Stimulated activated CD4-positive, alpha-beta T cell treated with anti-CD3 and anti-CD28 coated beads, Interleukin-15, amount 100 ng/mL, for 48 hours (primary cell): ENCODE measurements at places on chromosomes 3 and 15.
A peak's percentile ranks its signal among the peaks of the same experiment; 100 is the strongest.

GRCh38 chr3:19738846-19739245, 195.2 kb downstream of the EFHB start:
- no peak for DNase-seq

DNA sequence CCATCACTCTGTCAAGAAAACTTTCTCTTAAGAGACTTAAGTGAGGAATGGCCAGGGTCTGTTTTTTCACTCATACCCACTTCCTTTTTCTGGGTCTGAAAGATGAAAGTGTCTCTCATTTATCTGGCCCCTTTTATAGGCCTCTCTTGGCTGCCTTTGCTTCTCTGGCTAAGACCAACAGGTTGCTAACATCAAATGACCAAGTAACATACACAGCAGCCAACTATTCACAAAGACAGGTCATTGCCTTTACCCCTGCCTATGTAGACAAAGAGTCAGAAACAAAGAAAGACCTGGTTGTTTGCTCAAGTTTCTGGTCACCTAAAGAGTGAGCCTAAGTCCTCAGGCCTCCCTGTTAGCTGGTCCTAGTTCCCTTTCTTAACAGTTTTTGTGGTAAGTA, 24.0 kb upstream of the CSTA start:
- no peak for DNase-seq

DNA sequence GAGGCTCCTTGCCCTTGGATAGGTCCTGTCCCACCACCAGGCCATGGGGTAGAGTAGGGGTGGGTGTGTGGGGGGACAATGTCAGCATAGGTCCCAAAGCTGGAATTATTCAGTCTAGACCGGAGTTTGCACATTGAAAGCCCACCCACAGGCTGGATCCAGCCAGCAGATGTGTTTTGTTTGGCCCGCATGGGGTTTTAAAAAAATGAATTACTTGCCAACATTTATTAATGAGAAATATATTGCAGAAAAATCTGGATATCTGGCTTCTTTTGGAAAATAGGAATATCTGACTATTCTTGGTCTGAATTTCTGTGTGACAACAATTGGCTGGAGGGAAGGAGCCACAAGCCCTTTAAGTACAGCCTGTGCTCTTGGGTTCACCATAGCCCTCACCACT, 17.3 kb upstream of the LRIG1 start:
- DNase-seq = no peak

DNA sequence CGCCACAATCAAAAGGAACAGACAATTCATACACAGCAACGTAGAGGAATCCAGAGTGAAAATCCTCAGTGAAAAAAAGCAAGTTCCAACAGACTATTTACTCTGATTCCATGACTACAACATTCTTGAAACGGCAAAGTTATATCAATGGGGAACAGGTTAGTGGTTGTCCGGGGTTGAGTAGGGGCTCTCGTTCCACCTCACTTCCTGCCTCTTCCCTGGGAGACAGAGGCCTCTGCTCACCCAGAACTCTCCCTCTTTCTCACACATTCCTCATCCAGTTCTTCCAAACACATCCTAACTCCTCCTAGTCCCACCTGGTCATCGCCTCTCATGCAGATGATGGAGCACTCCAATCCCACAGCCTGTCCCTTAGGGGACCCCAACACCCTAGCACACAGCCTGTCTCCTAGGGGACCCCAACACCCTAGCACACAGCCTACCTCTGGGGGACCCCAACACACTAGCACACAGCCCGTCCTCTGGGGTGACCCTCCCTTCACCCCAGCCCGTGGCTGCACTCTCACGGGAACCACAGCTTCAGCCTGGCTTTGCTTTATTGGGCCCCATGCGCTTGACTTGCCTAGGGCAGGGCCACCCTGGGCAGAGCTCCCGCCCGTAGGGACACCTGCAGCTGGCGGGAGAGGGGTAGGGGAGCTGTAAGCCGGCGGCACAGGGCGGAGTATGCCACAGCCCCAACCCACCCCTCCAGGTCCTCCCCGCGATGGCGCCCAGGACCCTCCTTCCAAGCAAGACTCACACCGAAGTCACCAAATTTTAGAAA, 5.2 kb downstream of the OCA2 start:
- DNase-seq = no peak

DNA sequence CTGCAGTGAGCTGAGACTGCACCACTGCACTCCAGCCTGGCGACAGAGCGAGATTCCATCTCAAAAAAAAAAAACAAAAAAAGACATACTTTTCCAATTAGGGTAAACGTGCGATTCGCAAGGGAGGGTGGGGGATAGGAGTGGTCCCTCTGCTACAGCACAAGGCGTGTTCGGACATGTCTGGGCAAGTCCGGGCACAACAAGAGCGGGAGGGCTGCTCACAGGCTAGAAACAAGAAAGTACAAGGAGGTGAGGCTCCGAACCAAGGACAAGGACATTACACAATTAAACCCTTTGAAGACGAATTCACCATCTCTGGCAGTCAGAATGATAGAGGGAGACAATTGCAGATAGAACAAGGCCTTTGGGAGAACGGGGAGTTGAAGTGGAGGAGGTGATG, 32.2 kb upstream of the BCL2A1 start:
- DNase-seq = no peak

DNA sequence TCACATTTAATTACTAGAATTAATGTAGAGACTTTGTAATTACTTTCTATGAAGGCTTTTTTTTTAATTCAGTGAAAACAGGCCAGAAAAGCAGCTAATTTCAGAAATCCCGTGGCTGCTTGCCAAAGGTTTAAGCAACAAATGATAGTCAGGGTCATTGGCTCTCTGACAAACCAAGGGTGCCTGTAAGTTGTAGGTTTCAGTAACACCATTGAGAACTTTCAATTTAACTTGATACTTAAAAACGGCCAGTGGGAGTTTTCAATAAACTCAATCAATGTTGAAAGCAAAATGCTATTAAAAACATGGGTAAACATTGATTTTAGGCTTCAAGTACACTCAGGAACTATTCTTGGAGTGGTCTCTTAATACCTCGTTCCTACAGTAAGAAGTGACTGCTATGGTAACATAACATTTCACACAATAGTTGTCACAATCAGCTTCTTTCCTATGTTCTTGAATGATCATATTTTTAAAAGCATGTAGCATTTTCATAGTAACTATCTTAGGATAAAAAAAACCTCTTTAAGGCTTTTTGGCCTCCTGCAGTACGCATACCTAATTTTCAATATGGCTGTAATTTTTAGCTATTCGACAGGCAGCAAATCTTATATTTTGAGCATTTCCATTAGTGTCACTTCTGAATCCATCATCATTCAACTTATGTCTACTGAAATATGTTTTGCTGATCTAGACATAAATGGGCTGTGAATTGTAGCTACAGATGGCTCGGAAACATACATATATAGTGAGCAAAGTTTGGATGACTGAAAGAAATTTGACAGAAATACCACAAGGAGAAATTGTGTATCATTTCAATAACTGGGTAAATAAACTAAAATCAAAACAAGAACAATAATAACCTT, 592.1 kb upstream of the GBE1 start:
- DNase-seq = no peak

DNA sequence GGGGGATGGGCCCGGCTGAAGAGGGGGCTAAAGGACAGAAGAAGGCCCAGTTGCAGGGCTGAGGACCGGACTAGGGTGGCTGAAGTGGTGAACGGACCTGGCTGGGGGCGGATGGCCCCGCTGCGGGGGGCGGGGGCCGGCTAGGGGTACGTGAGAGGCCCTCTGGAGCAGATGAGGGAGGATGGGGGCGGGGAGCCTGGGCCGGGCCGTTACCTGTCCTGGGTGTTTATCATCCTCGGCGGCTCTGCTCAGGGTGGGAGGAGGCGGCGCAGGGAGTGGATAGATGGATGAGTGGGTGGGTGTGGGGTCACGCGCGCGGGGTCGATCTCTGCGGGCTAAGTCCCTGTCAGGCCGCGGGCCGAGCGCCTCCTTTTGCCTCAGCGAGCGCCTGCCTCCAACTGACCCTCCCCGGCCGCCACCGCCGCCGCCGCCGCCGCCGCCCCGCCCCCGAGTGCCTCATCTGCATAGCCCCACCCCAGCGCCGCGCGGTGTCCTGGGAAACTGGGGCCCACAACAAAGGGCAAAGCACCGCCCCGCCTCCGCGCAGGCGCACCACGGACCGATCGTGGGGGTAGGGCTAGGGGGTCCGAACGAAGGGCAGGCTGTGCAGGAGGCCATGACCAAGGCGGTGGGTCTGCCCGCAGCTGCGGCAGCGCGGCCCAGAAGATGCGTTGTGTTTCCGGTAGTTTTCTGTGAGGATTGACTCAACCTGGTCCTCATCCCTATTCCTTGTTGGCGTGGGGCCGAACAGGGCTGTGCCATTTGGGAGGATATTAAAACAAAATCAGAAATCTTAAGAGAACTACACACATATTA, 72.4 kb downstream of the RBPMS2 start:
- DNase-seq = peak; percentile 90

- no peak for DNase-seq
These were observed 204.2 kb upstream of the TBC1D5 start for GRCh38 chr3:17946619-17947018.

DNA sequence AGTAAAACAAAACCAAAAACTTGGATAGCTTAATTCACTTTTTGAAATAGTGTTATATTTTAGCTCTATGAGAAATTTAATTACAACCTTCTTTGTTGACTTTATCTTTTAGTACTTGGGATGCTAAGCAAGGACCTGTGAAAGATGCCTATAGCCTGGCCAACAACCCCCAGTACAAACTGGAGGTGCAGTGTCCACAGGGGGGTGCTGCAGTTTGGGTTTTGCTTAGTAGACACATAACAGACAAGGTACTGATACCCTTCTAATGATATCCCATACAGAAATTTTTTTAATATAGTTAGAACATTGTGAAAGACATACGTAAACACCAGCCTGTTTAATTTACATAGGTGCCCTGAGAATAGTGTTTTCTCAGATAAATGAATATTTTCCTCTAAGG, 35.3 kb downstream of the CAPN7 start:
- DNase-seq = no peak

GRCh38 chr15:51202783-51203182, 108.1 kb upstream of the TNFAIP8L3 start:
- DNase-seq = no peak

DNA sequence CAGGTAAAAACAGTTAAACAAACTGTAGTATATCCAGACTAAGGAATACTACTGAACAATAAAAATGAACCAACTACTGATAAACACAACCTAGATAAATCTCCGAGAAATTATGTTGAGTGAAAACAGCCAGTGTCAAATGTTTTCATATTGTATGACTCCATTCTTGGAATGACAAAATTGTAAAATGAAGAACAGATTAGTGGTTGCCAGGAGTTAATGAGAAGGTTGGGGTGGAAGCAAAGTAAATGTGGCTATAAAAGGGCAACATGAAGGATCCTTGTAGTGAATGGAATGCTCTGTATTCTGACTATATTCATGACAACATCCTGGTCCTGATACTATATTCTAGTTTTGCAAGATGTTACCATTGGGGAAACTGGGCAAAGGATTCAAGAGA, 27.5 kb upstream of the ACKR4 start:
- DNase-seq = no peak

DNA sequence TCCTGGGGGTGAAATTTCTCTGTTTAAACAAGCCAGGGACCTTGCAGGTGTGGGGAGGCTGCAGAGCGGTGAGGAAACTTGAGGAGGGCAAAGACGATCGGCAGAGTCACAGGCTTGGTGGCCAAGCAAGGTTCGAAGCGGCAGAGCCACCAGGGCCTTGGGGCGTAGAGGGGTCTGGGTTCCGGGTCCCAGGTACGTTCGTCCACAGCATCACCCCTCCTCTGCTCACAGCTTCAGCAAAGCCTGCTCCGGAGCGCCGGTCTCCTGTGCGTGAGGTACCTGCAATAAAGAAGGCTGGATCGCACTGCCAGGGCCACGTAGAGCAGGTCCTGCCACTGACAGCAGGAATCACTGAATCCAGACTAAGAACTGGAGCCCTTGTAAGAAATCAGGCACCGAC, 66.8 kb upstream of the PCSK6 start:
- DNase-seq = no peak

- DNase-seq = no peak
These were observed 57.0 kb upstream of the NR2E3 start for GRCh38 chr15:71753346-71753745.

GRCh38 chr15:65192016-65192415, 6.9 kb upstream of the CLPX start:
- no peak for DNase-seq

DNA sequence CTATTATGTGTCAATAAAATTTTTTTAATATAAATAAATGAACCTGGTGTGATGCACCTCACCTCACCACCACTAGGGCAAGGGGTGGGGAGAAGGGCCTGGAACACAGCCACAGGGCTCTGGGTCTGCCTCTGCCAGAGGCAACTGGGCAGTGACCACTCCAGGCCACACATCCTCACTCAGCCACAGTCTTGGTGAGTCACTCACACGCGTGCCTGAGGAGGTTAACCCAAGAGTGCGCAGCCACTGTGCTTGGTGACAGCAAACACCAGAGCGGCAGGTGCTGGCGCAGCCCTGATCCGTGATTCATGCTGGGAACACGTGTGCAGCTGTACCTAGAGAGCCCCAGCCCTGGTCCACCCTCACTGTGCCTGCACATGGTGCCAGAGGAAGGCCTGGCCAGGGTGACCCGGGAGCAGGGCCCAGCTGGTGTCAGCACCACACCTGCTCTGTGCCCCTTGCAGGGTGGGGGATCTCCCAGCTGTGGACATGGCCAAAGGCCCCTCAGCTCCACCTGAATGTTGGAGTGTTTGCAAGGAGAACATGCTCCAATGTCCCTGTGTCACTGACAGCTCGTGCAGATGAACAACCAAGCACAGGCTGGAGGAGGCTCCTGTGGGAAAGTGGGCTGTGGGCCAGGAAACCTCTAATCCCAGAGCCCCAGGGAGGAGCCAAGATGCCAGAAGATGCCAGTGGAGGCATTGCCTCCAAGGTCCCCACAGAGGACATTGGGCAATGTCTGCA, 2.1 kb downstream of the SLC41A3 start:
- DNase-seq = no peak

GRCh38 chr3:18124501-18124900, 300.6 kb downstream of the SATB1 start:
- DNase-seq = no peak
